ENCODE measurements at places on chromosomes 1 and 21.

DNA sequence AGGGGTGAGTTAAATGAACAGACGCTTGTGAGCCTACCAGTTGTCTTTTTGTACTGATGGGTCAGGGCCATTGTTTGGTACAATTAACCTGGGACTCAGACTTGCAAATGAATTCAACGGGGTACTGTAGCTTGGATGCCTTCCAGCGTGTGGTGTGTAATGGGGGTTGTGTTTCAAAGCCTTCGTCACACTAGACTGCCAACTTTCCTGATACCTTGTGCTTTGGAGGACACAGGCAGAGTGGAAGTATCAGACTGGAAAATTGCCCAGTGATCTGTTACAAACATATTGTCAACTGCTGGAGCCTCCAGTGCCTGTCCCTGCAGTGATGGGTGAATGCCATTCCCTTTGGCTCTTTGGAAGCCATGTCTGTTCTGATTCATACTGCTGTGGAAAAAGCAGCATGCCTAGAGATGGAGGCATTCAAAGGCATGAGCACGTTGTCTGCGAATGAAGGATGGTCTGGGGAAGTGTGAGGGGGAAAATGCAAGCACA, 384.5 kb downstream of the LMX1A start:
- no peak for DNase-seq

GRCh38 chr1:42340901-42341300, 5.9 kb upstream of the FOXJ3 start:
- no peak for DNase-seq

GRCh38 chr1:32125313-32125712, 17.5 kb downstream of the KPNA6 start:
- DNase-seq = no peak

- no peak for DNase-seq
Observed at GRCh38 chr1:177171536-177172123, 872 bp downstream of the BRINP2 start.

- DNase-seq = no peak
Observed at GRCh38 chr1:39835935-39836594, 47.2 kb downstream of the TRIT1 start.

GRCh38 chr1:232390590-232390989, 239.3 kb downstream of the SIPA1L2 start:
- no peak for DNase-seq

GRCh38 chr1:147389532-147390184, 147.2 kb downstream of the CHD1L start:
- DNase-seq = peak; percentile 43

- no peak for DNase-seq
Observed at GRCh38 chr1:225422031-225422605, 5.7 kb downstream of the LBR start.

DNA sequence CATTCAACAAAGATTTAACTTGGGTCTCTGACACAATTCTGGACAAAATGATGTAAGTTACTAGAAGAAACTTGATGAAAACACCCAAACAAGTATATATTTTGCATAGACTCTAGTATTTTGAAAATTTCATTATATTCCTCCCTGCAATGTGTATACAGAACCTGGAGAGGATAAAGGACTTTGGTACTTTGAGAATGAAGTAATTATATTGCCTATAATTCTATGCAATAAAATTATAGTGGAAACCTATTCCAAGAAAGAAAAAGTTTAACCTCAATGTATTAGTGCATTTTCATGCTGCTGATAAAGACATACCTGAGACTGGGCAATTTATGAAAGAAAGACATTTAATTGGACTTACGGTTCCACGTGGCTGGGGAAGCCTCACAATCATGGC, 1146.1 kb downstream of the KCNT2 start:
- no peak for DNase-seq

DNA sequence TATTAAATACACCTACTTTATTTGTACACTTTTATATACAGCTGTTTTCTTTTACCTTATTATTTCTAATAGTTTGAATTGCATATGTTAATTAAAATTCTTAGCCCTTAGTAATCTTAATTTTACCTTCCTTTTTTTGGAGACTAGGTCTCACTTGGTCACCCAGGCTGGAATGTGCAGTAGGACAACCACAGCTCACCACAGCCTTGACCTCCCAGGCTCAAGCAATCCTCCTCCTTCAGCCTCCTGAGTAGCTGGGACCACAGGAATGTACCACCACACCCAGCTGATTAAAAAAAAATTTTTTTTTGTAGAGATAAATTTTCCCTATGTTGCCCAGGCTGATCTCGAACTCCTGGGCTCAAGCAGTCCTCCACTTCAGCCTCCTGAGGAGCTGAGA, 15.0 kb upstream of the SDC3 start:
- peak; percentile 73 for DNase-seq

DNA sequence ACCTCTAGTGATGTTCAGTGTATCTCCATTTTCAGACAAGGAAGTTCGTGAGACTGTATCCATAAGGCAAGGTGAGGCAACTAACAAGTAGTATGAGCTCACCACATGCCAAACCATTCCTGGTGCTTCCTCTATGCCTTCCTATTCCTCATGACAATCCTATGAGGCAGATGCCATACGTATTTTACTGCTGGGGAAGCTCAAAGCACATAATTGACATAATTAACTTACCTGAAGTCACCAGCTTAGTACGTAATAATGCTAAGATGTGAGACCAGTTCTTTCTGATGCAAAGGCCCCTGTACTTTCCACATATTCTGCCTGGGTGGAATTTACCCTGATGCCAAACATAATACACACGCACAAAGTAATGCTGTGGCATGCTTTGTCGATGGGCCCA, 83.6 kb upstream of the NFIA start:
- DNase-seq = no peak

DNA sequence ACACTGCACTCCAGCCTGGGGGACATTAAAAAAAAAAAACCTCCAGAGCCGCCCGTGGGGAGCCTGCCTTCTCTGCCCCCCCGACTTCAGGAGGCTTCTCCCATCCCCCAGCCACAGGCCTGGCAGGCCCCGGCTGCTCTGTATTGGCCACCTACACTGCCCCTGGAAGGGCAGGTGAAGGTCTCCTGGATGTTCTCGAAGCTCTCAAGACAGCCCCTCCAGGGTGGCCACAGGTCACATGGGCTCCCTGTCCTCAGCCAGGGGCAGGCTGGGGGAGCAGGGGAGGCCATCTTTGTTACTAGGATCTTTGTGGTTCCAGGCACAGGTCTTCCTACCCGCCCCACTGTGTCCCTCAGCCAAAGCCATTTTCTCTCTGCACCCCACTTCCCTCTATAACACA, 32.8 kb downstream of the PADI6 start:
- no peak for DNase-seq

- DNase-seq = no peak
Observed at GRCh38 chr1:10745886-10746455, 50.5 kb downstream of the CASZ1 start.

GRCh38 chr21:38333301-38334272, 76.8 kb downstream of the KCNJ15 start:
- peak; percentile 43 for DNase-seq

- no peak for DNase-seq
Observed at GRCh38 chr1:3035563-3036446, 14.5 kb downstream of the ACTRT2 start.

- no peak for DNase-seq
Observed at GRCh38 chr1:47612819-47613218, 175.0 kb downstream of the FOXD2 start.

- no peak for DNase-seq
Observed at GRCh38 chr1:48028218-48029069, 31.3 kb upstream of the TRABD2B start.

DNA sequence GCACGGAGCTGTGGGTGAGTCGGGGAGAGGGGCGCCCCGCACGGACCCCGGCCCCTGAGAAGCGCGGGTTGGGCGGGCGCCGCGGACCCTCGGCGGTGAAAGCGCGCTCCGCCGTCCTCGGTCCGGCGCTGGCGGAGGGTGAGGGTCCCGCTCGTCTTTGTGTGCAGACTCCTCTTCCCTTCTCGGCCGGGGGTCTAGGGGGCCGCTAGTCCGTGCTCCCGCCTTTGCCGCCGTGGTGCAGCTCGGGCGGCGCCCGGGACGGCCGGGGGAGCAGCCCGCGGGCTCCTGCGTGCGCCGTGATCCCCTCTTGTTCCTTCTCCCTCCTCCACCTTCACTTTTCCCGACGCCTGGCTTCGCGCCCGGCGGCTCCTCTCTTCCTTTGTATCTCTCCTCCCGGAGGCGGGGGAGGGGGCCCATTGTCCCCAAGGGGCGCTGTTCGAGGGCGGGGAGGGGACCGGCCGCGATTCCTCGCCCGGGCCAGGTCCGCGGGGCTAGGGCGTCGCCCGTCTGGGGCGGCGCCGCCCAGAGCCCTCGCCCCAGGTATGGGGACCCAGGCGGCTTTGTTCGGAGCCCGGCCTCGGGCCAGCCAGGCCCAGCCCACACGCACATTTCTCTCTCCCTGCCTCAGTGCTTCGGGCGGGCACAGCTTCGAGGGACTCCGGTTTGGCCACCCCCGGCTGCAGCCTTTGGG, 519 bp downstream of the FNBP1L start:
- DNase-seq = peak; percentile 61

DNA sequence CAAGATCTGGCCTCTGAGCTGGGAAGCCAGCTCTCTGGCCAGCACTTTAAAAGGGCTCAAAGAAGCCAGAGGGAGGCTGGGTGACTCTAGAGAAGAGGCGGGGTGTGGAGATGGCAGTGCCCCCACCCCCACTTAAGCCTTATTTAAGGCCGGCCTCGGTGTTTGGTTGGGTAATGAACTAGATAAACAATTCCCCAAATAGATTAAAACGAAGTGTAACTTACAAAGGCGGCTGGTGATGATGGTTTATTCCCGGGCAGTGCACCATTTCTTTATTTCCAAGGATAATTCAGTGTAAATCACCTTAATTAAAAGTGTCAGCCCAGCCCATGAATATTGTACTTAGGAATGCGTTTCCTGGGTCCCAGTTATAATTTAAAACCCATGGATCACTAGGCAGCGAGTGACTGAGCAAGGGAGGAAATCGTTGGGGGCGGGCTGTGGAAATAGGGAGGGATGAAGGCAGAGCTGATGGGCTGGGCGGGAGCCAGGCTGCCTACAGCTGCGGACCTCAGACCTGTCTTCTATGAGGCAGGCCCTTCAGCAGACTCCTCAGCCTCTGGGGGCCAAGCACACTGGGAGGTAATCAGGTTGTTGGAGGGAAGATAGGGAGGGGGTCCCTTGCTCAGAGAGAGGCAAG, 54.9 kb downstream of the TMEM53 start:
- DNase-seq = peak; percentile 91

DNA sequence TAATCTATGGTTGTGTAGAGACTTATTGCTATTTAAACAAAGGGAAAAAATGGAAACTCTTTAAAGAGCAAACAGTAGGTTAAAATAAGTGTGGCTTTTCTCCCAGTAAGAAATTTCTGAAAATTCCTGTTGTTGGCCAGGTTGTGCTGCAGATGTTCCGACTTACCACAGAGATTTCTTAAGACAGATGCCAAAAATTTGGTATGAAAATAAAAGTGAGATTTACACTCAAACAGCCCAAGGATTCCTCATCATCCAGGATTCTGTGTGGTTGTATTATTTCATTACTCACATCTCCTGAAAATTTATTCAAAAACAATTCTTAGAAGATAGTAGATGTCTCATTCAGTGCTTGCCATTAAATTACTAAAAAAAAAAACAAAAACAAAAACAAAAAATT, 296.7 kb upstream of the PTBP2 start:
- DNase-seq = no peak

DNA sequence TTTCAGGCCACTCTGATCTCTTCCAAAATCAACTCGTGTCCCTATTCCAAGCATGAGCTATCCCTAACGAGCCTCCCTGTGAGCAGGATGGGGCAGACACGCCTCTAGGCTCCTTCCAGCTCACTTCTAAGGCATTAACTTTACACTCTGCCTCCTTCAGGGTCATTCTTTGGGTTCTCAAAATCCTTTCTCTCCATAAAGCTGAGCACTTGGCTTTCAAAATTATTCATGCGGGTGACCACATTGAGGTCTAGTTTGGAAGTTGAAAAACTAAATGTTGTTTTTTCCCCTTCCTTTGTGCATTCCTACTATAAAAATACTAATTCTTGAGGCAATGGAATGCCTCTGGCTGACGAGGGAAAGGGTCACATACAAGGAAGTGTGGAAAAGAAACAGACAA, 33.5 kb upstream of the BMP8B start:
- DNase-seq = no peak

GRCh38 chr1:50949286-50949982, 10.6 kb downstream of the FAF1 start:
- no peak for DNase-seq

DNA sequence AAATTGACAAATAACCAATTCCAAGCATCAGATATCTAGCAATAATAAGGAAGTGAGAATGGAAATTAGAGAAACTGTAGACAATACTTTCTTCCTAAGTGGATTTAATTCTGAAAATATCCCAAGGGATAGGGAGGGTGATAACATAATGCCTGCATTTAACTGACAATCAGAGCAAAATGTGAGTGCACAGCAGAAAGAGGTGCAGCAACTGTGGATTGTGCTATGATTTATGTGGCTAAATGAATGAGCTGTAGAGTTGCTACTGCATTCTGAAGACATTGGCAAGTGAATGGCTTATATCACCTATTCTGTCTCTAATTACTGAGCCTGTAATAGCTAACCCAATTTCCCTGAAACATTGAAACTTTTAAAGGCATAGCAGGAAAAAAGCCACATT, 39.0 kb downstream of the OLFM3 start:
- no peak for DNase-seq

- DNase-seq = peak; percentile 37
Observed at GRCh38 chr21:14382486-14382834, 486 bp downstream of the HSPA13 start.

GRCh38 chr1:94597701-94598100, 56.1 kb upstream of the F3 start:
- peak; percentile 66 for DNase-seq

GRCh38 chr21:32520875-32521735, 64.2 kb downstream of the TCP10L start:
- DNase-seq = peak; percentile 99

DNA sequence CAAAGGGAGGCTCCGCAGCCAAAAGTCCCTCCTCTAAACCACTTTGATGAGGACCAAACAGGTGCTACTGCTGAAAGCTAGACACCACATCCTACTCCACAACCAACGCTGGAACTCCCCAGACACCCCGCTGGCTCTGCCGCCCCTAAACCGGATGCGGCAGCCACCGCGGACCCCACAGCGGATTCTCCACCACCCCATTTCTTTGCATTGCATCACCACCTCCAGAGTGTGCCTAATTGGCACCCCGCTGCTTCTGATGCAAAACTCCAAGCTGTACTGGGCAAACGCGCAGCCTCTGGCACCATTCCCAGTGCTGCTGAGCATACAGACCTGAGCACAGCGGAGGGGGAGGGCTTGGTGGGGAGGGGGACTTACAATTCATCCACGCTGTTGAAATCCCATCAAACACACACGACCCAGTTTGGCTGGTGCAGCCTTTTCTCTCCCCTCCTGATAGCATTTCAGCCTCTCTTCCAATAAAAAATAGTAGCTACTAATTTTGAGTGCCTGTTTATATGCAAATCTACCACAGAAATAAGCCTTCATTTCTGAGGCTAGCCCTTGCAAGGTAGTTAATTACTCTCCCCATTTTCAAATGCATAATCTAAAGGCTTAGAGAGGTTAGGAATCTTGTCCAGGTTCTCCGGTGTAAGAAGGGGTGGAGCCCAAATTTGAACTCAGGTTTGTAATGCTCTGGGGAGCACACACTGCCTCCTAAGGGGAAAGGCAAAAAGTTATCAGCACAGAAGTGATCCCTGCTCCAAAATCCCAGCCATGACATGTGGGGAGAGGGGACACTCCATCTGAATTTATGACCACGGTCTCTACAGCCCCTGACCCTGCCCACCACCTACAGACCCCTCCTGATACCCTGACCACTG, 12.2 kb upstream of the RGS16 start:
- DNase-seq = peak; percentile 42

GRCh38 chr1:3024588-3024987, 3.3 kb downstream of the ACTRT2 start:
- DNase-seq = no peak

Measured in M059J (cell line).